ENCODE measurements at places on chromosomes 2 and 18.

- no peak for DNase-seq
Observed at GRCh38 chr2:130352237-130352636, 3.6 kb upstream of the PTPN18 start.

GRCh38 chr2:218077464-218078216 lies 8.6 kb downstream of the RUFY4 start:
- no peak for DNase-seq

- no peak for DNase-seq
Observed at GRCh38 chr18:51520676-51521180, 323.2 kb upstream of the MEX3C start.

DNA sequence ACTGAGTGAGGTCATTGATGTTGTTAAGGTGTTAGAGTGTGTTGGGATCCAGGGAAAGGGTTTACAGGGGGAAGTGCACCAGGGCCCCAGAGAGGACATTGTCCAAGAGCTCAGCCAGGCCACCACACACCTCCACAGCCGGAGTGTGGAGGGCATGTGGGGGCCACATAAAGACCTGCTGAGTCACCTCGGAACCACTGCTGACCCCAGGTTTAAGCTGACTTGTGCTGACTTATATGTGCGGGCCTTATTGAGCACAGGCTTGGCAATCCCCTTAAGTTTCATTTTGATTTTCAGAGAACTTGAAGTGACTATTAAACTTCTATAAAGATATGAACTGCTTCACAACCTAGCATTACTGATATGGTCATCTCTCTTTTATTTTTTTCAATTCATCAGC lies 166.2 kb upstream of the MAP3K20 start:
- DNase-seq, result no peak

DNA sequence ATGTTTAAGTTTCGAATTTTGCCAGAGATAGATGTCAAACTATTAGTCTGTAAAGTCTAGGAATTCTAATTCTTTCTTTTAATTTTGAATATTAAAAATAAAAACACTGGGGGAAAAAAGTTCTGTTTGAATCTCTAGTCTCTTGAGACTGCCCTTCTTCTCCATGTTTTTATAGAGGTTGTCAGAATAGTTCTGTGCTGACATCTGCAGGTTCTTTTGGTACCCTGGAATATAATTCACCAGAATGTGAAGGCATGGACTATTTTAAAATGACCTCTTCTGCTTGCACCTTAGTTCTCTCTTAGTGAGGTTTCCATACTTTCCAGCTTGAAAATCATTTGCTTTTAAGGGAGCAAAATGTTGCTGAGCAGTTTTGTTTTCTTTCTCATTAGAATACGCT lies 121.0 kb upstream of the MSTN start:
- no peak for DNase-seq

GRCh38 chr18:56637711-56638231 lies 621 bp downstream of the TXNL1 start:
- no peak for DNase-seq

GRCh38 chr2:241797441-241798080 lies 11.4 kb upstream of the NEU4 start:
- DNase-seq, result no peak
